NCI-H69 (cell line): ENCODE measurements at places on chromosomes 13 and 19.

DNA sequence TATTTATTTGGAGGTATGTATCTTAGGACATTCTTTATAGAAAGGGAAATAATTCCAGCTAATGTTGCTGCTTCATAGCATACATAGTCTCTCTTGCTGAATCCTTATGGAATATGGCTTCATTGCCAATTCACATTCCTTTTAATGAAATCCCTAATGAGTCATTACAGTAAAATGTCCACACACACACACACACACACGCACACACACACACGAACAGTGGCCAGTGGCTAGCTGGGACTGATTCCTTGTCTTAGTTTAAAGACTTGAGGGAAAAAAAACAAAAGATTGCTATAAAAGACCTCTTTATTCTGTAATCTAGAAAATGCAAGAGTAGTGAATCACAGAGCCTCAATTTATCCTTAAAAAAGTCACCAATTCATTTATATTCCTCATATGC lies 301.6 kb downstream of the SLITRK6 start:
- DNase-seq: no peak

DNA sequence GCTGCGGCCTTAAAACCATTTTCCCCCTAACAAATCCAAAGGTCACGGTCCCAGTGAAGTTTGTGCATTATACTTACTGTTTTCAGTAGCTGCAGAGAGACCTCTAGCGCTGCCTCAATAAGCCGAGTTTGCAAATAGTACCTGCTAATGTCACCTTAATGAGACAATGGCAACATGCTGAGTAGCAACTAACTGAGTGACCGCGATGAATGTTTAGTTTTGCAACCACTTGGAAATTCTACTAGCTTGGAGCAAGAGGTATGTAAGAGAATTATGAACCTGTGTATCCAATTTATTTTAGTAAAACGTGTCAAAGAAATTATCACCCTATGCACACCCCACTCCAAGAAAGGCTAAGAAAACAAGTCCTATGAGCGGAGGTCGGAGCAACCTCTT lies 1.2 kb downstream of the KPNA3 start:
- peak; percentile 53 for DNase-seq

DNA sequence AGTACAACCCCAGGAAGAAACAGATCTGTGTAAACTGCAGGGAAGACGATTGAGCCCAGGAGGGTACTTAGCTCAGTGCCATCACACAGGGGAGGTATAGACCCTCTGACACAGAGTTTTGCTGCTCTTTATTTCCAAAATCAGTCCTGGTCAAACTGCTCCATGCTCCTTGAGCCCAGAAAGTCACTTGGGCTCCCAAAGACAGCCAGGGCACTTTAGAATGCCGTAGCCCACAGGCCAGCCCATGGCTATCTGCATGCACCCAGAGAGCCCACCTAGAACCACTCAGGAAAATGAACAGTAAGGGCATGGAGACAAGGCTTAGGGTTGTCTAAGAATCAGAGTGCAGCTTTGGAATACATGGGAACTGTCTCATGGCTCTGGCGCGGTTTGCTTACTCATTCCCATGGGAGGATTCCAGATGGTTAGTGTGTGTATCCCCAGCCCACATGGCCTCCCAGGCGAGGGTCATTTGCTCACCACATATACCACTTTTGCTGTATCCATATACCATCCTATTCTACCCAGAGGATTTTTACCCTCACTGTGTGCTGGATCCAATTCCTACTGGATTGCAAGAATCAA lies 14.7 kb upstream of the PDCD5 start:
- DNase-seq: peak; percentile 81

DNA sequence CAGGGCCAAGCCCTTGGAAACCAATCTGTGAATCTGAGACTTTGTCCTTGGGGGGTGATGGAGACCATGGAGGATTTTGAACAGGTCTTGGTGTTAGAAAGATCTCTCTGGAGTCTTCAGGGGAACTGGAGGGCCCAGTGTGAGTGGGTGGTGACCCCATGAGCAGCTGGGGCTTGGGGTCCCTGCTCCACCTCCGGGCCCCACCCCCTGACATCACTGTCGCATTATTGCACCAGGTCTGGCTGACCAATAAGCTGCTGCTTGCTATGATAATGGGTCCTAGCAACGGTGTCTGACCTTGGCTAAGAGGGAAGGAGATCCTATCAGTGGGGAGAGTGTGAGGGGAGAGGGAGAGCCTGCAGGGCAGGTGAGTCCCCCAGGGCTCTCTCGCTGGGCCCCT lies at the start of gene IRGC:
TSS of gene IRGC (plus strand) at position 301 of the 400 bp plus-strand sequence. CDS start 2,483 bp downstream, outside the sequence.
- DNase-seq: no peak

DNA sequence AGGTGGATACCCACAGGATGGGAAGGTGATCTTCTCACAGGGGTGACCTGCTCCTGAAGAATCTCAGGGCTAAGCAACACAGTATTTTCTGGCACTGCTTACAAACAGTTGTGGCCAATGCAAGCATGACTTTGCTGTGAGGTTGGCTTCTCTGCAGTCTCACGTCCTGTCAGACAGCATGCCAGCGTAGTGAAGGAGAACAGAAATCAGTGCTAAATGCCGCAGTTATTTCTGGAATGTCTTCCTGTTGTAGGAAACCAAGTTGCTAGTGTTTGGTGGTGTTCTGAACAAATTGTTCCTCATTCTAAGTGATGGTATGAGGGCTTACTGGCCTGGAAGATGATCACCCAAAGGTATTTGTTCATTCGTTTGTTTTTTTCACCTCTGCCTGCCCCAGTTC lies 320.1 kb downstream of the MTUS2 start:
- DNase-seq: no peak

DNA sequence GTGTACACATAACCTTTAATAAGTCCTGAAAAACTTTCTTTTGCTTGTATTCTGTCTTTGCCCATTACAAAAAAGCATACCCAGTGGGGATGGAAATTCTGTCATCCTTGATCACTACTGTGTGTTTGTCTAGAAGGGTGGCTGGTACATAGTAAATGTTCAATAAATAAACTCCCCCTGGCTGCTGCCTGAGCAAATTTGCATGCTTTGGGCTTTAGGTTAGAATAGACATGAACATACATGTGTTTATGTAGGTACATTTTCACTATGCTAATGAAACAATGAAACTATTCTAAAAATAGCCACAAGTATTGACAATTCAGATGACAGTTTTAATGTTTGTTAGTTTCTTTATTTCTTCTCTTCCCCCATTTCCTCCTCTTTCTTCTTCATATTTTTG lies 36.1 kb downstream of the TNFSF13B start:
- DNase-seq: no peak

DNA sequence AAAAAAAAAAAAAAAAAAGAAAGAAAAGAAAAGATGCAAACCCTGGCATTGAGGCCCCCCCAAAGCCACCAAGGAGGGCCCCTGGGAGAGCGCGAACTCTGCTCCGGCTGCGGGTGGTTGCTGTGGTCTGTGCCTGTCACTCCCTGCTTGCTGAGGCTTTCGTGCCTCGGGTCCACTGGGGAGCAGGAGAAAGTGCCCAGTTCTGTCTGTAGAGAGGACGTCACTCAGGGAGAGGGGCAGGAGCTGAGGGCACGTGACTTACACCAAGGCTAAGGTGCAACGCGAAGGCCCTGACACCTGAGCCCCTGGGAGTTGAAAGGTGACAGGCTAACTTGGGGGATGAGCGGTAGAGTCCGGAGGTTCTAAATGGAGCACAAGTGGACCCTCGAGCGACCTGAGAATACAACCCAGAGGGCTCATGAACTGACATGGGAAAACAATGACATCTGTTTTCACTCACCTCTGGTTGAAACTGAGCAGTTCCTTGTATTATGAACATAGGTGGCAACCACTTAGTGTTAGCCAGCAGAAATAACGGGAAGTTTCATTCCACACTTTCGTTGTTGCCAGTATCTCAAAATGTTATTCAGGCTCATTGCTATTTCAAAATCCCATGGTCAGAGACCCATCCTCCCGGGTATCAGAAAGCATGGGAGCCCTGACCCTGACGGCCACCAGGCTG lies 69.2 kb upstream of the TM9SF2 start:
- DNase-seq: no peak

GRCh38 chr13:79456656-79457365 lies 24.1 kb upstream of the NDFIP2 start:
- no peak for DNase-seq

DNA sequence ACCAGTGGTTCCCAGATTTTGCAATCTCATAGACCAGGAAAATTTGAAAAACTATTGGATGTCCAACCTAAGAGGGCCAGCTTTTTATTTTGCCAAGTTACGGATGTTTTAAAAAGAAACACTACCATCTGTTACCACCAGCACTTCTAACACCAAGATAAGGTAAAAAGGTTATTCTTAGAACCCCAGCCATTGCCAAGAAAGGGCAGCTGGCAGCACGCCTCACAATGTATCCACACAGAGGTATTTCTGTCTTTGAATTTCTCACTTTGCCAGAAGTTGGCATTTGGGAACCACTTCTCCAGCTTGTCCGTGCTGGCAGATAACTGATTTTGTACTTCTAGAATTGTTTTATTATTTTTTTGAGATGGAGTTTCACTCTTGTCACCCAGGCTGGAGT lies 28.7 kb downstream of the CAPN12 start:
- DNase-seq: no peak

GRCh38 chr19:50702871-50703829 lies 16.5 kb downstream of the SHANK1 start:
- no peak for DNase-seq

DNA sequence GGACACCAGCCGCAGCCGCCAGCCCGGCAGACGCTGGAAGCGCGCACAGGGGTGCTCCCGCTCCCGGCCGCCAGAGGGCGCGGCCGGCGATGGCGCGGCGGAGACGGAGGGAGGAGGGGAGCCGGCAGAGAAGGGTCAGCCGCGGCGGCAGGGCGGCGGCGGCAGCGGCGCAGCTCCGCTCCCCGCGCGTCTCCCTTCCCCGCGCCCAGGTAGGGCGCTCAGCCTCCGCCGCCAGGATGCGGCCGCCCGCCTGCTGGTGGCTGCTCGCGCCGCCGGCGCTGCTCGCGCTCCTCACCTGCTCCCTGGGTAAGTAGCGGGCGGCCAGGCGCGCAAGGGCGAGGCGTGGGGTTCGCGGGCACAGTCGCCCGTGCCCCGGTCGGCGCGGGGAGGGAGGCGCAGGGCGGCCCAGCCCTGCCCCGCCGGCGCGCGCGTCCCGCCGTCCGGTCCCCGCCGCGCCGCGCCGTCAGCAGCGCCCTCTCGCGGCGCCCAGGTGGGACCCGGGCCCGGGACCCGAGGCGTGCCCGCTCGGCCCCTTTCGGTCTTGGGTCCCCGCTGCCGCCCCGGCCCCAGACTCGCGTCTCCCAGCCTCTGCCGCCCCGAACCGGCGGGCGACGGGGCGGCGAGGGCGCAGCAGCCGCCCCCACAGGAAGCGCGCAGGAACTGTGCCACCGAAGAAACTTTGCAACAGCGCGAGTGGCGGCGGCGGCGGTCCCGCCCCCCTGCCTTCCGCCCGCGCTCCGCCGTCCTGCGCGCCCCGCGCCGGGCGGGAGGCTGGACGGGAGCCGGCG lies at the start of gene B3GLCT:
TSS of gene B3GLCT (plus strand) at position 127 of the 788 bp plus-strand sequence. CDS start at position 237, 110 bp downstream.
- DNase-seq: peak; percentile 82

DNA sequence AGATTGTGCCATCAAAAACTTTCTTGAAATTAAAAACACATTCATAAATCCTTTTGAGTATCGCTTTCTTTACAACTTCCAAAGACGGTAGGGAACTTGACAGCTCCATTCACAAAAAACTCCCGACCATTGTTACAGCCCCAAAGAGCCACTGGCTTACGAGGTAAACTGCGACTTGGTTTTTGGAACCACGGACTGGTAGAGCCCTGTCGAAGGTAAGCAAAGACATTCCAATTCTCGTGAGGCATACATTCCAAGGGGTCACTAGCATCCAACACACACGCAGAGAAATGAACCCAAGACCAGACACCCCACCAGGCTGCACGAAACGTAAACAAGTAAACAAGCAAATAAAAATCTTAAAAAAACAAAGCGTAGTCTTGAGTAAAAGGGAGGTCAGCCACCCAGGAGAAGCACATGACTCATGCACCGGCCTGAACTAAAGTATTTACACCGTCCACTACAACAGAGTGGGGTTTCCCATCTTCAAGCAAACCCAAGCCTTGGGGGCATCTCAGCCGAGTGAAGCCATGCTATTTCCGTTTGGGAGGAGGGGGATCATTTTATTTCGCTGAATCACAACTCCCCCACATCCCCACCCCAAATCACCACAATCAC lies 1.4 kb downstream of the BRD4 start:
- peak; percentile 45 for DNase-seq

DNA sequence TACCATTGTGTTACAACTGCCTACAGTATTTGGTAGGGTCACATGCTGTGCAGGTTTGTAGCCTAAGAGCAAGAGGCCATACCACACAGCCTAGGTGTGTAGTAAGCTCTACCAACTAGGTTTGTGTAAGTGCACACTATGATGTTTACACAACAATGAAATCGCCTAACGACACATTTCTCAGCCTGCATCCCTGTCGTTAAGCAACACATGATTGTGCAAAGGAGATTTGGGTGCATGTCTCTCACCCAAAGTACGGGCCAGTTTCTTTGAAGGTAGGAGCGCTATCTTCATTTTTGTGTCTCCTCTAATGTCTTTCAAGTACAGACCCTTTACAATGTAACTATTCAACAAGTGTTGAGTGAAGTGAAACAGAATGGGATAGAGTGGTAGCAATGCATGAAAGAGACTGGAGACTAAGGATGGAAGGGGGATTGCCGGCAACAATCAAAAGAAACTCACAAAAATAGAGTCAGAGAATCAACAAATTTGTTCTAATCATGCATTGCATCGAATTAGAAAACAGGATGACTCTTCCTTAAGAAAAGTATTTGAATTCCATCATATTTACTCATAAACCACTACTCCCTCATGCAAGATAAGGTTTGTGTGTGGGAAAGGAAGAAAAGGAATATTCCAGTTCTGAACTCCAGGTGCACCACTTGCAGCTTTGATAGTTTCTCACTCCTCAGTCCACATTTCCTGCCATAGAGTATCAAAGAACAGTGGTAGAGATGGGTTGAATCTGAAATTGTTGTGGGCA lies 60.2 kb upstream of the TNFRSF19 start:
- no peak for DNase-seq

- DNase-seq: no peak
Measured at GRCh38 chr19:49932731-49933131, 3.4 kb upstream of the NUP62 start.

DNA sequence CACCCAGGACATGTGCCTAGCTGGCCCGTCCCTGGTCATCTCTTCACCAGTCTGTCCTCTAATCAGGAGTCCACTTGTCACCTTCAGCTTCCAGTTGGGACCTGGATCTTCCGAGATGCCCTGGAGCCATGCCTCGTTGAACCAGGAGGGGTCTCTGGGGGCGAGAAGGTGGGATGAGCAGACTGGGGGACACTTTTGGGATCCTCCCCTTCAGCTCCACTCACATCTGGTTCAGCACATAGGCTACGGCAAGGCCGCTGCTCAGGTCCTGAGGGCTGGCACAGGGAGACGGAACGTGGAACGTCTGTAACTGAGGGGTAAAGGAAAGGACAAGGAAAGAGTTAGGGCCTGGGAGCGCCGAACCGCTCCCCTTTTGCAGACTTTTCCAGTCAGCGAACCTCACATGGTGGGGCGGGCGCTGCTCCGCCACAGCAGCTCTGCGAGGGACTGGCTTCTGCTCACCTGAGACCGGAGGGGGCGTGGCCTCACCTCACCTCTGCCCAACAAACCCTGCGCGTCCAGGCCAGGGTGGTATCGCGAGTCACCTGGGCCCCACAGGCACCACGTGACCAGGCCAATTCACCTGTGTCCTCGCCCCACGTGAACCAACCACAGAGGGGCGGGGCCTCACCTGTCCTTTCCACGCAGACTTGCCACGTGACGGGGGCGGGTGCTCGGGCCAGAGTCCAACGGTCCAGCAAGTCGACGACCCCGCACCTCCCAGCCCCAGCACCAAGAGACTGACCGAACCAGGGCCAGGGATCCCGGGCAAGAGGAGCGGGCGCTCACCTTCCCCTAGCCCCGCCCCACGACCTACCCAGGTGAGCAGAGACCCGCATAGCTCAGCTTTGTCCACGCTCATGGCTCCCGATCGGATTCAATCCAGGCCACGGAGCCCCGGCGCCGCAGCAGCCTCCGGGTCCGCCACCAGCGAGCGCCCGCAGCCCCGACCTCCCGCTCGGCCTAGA lies at the start of gene HOOK2:
TSS of gene HOOK2 (minus strand) at position 965 of the 968 bp plus-strand sequence. CDS start at position 862, 103 bp downstream.
- peak; percentile 89 for DNase-seq
